NCI-H345 (cell line): ENCODE measurements at places on chromosomes 2 and 18.

GRCh38 chr2:101477556-101477955 lies 2.6 kb upstream of the RFX8 start:
- DNase-seq = no peak

DNA sequence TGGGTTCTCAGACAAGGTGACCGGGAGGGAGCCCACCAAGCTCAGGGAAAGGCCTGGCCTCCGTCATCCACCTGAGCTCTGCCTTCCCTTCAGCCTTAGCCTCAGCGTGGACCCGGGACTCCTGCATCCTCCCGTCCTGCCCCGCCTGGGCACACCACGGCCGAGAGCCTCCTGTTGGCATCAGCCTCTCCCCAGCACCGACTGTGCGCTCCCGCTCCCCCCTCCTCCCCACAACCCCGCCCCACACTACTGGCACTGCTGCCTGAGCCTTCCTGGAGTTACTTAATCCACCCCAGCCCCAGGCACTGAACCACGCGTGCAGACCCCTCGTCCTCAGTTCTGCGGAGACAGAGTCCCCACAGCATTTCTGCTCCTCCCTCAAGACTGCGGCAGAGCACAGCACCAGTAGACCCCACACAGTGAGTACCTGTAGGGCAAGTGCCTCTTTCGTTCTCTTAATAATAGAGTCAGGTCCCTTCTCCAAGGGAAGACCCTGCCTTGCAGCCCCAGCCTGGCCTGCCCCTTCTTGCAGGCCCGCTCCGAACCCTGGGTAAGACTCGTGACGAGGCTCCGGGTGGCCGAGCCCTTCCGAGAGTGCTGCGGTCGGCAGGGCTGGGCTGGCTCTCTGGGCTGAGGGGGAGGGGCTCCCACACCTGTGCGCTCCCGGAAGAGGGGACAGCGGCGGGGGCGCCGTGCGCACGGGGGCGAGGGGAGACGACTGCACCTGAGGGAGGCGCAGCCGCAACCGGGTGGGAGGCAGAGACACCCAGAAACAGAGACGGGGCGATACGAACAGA lies at the start of gene AMER3:
Gene AMER3, plus strand, starts transcription at position 285 of the 797 bp plus-strand sequence. CDS start 6,533 bp downstream, outside the sequence.
- DNase-seq = peak; percentile 70

- no peak for DNase-seq
These were observed 25.9 kb downstream of the SIGLEC15 start for GRCh38 chr18:45851161-45851925.

- no peak for DNase-seq
These were observed 69.8 kb downstream of the NFATC1 start for GRCh38 chr18:79465392-79465991.

DNA sequence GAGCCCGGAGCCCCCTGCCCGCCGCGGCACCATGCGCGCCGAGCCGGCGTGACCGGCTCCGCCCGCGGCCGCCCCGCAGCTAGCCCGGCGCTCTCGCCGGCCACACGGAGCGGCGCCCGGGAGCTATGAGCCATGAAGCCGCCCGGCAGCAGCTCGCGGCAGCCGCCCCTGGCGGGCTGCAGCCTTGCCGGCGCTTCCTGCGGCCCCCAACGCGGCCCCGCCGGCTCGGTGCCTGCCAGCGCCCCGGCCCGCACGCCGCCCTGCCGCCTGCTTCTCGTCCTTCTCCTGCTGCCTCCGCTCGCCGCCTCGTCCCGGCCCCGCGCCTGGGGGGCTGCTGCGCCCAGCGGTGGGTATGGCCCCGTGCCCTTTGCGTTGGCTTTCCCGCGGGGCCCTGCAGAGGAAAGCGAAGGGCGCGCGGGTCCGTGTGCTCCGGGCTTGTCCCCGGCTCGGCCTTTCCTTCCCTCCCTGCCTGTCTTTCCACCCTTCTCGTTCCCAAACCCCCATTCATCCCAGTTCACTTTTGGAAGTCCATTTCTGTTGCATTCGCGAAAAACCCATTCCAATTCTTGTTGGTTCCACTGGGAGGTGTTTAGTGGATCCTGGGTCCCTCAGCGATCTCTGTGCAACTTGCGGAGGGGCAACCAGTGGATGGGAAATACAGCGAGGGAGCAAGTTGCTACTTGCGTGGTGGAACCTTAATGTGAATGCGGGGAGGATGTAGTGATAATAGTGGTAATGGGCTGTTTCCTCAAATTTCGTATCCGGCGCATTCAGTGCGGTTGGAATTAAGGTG lies 599 bp downstream of the ADAM23 start:
- peak; percentile 51 for DNase-seq

GRCh38 chr2:10992023-10992791 lies 80.5 kb downstream of the KCNF1 start:
- no peak for DNase-seq

GRCh38 chr18:47999801-48000248 lies 69.4 kb upstream of the SMAD2 start:
- no peak for DNase-seq

GRCh38 chr2:153811516-153811915 lies 60.2 kb upstream of the GALNT13 start:
- DNase-seq = no peak

- DNase-seq = no peak
These were observed 151.8 kb downstream of the ZFP36L2 start for GRCh38 chr2:43074592-43075053.

DNA sequence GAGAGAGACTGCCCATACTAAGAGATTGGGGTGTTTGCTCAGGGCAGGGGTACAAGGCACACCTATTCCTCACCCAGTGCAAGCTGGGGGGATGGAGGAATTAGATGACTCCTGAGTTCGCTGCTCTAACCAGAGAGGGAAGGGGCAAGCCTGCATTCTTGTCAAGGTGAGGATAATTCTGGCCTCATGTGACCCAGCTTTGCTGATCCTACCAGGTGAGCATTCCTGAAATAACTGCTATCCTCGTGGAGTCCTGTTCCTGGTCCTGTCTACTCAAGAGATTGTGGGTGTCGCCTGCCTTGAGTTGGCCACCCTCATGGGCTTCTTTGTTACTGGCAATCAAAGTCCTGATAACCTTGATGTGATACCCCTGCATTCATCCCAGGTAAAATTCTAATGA lies 206.0 kb downstream of the SPP2 start:
- DNase-seq = no peak

DNA sequence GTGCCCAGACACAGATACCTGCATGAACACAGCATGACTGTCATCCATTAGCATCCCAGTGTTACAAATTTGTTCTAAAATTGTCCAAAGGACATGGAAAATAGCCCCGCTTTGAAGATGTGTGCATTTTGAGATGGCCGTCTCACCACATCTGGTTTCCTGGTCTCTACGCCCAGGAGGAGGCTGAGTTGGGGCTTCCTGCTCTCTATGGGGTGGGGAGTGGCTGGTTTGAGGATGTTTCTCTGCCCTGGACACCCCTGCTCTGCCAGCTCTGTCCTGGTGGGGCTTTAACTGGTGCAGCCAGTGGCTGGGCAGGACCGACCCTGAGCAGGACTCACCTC lies 74.6 kb upstream of the SMAD7 start:
- DNase-seq = no peak

DNA sequence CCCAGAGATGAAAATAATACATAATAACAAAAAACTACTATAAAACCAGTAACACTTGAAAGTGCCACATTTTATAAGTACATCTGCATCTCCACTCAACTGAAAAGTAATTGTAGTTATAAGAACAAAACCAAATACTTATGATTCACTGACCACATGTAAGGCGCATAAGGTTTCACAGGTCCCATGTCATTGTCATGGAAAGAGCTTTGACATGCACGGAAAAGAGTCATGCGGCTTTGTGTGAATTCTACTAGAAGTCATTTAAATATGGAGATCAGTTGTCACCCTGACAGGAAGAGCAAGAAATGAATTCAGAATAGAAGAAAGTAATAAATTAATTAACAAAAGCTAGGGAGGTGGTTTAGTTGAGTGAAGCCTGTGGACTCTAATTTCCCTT lies 459.1 kb downstream of the CDH2 start:
- no peak for DNase-seq

DNA sequence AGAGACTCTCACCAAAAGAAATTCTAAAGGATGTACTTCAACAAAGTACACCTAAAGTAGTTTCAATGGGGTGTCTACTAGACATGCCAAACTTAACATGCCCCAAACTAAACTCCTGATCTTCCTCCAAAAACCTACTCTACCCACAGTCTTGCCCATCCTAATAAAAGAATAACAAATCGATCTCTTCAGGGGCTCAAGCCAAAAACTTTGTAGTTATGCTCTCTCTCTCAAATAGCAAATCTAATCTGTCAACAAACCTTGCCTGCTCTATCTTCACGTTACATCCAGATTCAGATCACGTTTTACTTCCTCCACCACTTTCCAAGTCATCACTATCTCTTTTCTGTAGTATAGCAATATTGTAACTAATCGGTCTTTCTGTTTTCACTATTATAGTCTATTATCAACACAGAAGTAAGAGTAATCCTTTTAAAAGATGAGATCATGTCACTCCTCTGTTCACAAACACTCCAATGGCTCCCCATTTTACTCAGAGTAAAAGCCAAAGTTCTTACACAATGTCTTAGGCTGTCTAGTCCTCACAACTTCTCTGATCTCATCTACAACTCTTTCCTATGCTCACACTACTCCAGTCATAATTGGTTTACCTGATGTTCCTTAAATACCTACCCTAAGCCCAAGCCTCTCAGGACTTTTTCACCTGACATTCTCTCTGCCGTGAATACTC lies 79.9 kb downstream of the THADA start:
- DNase-seq = no peak

DNA sequence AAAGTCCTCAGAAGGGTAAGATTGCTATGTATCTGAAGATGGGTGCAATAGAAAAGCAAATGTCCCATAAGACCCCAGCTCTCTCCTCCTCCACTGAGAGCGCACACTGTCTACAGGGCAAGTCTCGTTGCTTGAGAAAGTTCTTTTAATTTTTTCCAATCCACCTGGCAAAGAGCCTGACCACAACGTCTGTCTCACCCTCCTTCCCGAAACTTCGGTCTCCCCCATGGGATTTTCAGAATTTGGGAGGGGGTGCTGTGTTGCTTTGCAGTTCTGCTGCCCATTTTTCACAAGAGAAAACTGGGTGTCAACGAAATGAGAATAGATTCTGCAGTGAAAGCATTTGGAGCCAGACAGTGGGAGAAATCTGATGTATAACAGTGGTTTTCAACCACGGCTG lies 40.4 kb downstream of the SERTAD2 start:
- no peak for DNase-seq

DNA sequence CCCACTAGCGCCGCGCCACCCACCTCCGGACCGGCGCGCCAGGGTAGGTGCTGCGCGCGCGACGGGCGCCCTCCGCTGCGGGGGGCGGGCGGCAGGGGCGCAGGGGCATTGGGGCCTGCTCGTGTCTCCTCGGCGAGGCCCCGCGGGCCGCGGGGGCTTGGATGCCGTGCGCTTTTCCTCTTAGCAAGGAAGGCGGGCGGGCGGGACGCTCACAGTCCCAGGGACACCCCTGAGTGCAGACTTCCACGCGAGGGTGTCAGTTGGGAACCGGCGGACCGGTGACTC lies 748 bp downstream of the TWIST2 start:
- DNase-seq = no peak

DNA sequence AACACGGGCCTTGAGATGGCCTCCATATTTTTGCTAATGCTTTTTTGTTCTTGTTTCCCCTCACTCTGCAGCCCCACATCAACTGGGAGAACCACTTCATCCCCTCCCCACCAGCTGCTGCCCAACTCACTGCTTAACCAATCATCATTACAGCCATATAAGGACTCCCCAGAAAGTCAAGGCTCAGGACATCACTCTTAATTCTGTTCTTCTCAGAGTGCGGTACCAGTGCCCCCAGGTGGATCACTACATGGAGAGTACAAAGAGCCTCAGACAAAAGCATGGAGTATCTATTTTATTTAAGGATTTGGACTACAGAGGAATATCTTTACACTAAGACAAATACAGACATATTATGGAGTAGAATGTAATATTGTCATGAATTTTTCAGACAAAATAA lies 340.6 kb downstream of the PAX3 start:
- no peak for DNase-seq

DNA sequence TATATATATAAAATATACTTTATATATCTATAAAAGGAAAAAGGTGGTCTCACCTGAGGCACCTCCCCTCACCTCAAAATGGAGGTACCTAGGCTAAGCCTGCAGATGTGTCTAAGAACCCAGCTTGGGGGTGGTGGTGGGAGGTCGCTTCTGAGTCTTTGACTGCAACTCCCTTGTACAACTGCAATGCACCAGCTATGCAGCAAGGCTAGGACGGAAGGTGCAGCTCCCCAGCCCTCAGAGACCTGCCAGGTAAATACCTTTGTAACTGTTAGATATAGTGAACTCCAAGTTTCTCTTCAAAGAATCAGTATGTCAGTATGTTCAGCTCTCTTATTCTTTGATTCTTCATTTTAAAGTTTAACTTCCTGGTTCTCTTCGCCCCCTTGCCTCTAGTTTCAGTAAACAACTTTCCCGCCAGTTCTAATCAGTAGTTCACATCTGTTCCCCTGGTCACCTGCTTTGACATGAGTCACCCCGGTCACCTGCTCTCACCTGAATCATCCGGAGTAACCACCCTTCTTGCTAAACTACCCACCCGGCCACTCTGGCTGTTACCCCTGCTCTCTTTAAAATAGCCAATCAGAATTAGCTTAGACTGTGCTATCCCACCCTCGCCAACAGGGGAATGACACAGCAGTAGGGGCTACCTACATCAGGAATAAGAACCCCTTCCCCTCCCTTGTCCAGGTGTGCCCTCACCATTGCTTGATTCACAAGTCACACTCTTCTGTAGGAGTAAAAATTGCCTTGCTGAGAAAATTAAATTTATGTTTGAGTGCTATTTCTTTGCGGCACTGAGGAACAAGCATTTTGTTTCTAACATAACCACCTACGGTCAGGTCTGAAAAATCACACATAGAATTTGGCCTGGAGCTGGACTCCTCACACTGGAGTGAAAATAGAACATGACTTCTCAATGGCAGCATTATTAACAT lies 24.7 kb upstream of the IMPA2 start:
- DNase-seq = no peak

- no peak for DNase-seq
These were observed 142.9 kb downstream of the LDLRAD4 start for GRCh38 chr18:13361431-13361830.

DNA sequence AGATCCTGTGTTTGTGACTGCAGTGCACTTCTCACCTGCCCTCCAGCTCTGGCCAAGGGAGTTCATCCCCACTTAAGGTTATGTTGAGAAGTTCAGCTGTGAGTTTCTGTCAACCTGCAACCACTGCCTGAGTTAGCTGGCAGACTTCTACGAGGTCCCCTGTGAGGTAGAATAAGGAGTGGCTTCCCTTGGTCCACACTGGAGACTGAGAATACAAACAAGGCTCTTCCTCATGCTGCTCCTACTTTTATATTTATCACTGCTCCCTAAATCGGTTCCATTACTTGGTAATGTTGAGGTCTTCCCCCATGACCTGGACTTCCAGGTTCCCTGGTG lies 353.2 kb upstream of the CWC22 start:
- no peak for DNase-seq

DNA sequence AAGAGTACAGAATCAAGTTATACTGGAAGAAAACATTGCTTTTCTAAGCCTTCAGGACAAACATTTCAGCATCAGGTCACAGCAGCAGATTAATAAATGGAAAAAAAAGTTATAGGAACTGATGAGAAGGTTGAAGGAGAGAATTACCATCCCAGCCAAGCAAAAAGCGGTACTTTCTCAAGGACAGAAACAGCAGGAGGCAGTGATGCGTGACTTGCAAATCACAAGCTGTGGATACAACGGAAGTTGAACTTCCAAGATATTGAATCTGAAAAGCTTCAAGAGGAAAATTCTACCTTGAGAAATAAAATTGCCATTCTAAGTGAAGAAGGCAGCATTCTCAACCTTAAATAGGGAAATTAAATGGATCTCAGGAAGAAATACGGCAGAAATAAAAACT lies 18.5 kb upstream of the SERPINB12 start:
- DNase-seq = no peak

GRCh38 chr2:173119069-173119807 lies 43.6 kb downstream of the MAP3K20 start:
- DNase-seq = peak; percentile 8

GRCh38 chr18:60667016-60667415 lies 294.4 kb upstream of the MC4R start:
- peak; percentile 14 for DNase-seq
